HT1080 (cell line): ENCODE measurements at places on chromosomes 12 and 14.

- DNase-seq: no peak
These were observed 1095.2 kb downstream of the FSCB start for GRCh38 chr14:43411841-43412240.

GRCh38 chr12:44875954-44876543 lies at the start of gene NELL2:
TSS of gene NELL2 (minus strand) at chr12:44876315. CDS start at chr12:44875869, 446 bp downstream.
- no peak for DNase-seq

- no peak for DNase-seq
These were observed 636 bp downstream of the DUSP6 start for GRCh38 chr12:89351489-89352241.

DNA sequence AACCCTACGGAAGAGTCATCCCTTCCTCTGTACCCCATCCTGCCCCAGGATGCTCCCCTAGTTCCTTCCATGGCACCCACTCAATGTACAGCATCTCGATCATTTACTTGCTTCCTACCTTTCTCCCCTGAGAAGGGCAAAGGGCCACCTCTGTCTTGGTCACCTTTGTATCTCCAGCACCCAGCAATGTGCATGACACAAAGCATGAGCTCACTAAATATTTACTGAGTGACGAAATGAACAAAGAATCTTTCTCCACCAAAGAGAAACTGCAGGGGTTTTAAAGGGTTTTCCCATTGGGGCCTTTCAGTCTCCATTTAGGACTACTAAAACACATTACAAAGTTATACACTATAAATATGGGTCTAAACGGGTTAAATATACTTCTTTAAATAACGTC lies 30.6 kb downstream of the ATG14 start:
- no peak for DNase-seq

DNA sequence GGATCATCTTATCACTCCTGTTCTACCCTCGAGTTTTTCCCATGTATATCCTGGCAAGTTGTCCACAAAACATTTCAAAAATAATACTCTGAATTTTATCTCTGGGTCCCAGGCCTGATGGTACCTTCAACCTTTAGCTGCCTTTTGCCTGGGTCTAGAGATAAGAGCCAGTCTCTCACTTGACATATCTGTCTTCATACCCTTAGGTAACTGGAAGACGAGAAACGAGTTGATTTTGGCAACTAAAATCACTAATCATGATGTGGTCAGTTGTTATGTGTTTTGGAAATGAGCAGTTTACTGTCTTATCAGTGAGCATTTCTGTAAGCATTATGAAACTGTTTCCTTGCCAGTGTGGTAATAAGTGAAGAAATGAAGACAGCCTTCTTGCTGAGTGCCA lies 6.3 kb downstream of the RNF10 start:
- DNase-seq: no peak

- no peak for DNase-seq
These were observed 78.4 kb upstream of the TSPAN8 start for GRCh38 chr12:71236133-71236660.

- no peak for DNase-seq
These were observed 524.7 kb upstream of the TMEM132C start for GRCh38 chr12:127742231-127742630.

DNA sequence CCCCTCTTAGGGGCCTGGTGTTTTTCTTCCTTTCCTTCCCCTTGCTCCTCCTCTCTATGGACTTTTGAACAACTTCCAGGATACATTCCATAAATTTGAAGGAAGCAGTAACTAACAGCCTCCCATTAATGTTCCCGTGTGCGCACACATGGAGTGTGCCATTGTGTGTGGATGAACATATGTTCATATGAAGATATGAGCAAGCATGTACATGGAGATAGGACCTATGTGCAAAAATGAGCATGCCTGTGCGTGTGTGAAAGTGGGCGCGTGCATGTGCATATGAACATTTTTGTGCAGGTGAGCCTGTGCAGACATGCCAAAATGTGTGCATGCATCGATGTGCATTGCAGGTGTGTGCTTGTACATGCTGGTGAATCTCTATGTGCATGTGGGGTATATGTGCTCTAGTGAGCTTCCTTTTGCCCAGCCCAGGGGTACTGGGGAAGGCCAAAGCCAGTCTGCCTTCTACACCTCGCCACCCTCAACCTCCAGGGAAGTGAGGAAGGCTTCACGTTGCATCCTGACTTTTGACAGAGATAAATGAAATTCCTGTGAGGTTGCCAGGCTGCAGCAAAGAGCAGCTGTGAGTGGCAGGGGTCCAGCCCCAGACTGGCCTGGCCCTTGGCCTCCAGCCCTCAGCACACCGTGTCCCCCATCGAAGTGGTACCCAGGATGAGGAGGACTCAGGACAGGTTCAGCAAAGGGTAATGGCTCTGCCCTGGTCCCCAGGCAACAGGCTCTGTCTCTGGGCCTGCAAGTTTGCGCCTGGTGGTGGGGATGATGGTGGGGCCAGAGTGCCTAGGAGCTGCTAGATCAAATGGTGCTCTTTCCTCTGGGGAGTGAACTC lies 21.1 kb upstream of the PGF start:
- DNase-seq: no peak

- peak; percentile 67 for DNase-seq
These were observed 3.2 kb upstream of the SPTSSA start for GRCh38 chr14:34465069-34465859.

DNA sequence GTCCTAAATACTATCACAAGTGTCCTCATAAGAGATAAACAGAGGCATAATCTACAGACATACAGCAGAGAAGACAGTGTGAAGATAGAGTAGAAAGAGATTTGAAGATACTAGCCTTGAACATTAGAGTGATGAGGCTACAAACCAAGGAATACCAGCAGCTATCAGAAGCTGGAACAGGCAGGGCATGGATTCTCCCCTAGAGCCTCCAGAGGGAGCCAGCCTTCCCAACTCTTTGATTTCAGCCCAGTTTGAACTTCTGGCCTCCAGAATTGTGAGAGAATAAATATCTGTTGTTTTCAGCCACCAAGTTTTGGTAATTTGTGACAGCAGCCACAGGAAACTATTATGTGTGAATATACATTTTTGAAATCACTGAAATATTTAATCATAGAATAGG lies 47.2 kb downstream of the CCDC91 start:
- DNase-seq: no peak

DNA sequence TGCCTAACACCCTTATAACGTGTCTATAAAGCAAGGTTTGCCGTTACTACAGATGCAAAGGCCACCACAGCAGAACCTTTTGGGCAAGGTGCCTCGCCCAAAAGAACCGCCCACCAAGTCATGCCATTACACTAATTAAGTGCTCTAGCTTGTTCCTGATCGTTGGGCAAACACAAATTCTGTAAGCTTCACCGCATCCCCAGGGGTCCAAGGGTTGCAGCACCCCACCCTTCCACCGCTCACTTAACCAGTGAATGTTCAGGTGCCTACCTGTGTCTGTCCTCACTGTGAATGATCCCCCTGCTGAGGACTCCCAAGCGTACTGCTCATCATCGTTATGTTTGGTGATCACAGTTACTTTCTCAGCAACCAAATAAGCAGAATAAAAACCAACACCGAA lies 1.4 kb downstream of the HSP90AA1 start:
- no peak for DNase-seq

GRCh38 chr14:53824061-53824460 lies 132.6 kb downstream of the BMP4 start:
- no peak for DNase-seq

- DNase-seq: no peak
These were observed 20.2 kb downstream of the AKAP6 start for GRCh38 chr14:32349322-32349721.

GRCh38 chr14:40870252-40870651 lies 736.4 kb upstream of the LRFN5 start:
- no peak for DNase-seq

DNA sequence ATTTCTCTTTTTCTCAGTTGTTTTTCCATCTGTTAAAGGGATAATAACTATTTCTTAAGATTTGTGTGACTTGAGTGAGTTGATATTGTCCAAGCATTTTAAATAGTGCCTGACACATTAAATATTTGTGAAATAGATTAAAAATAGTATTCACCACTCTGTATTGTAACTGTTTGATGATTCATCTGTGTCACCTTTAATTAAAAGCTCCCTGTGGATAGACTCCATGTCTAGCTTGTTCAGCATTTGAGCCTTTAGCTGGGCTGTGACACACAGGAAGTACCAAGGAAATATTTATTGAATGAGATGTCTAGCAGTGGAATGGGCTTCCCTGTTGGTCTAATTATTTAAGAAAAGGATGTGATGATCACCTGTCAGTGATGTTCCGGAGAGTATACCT lies 1.8 kb upstream of the GLIPR1L2 start:
- DNase-seq: peak; percentile 77

GRCh38 chr12:43336962-43337555 lies 214.9 kb downstream of the ADAMTS20 start:
- peak; percentile 23 for DNase-seq

DNA sequence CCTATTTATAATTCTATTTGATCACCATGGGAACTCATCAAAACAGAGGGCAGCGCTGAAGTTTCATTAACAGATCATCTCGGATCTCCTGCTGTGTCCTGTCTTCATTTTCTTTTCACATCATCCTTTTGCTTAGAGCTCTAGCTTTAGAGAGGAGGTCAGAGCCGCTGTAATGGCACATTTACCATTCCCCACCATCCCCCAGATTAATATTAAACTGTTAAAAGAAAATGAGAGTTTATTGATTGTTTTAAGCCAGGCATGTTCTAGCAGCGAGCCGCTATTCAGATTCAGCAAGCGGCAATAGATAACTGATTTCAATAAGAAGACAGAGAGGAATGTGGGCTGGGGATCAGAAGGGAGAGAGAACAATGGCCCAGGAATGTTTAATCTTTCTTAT lies 308.8 kb downstream of the EGLN3 start:
- DNase-seq: no peak

DNA sequence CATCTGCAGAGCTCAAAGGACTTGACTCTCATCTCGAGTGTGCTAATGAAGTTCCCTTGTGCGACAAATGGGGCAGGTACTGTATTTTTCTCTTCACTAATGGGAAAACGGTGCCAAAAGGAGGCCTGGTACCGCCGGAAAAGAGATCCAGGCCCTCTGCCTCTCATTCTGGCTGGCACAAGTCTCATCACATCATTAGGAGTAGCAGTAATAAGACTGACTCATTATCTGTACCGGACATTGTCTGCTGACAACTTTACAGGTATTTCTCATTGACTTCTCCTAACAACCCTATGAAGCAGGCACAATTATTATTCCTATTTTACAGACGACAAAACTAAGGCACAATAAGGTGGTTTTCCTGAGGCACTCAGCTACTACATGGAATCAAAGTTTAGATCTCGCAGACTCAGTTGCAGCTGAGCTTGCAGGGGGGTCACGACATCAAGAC lies 668 bp downstream of the APPL2 start:
- peak; percentile 40 for DNase-seq

DNA sequence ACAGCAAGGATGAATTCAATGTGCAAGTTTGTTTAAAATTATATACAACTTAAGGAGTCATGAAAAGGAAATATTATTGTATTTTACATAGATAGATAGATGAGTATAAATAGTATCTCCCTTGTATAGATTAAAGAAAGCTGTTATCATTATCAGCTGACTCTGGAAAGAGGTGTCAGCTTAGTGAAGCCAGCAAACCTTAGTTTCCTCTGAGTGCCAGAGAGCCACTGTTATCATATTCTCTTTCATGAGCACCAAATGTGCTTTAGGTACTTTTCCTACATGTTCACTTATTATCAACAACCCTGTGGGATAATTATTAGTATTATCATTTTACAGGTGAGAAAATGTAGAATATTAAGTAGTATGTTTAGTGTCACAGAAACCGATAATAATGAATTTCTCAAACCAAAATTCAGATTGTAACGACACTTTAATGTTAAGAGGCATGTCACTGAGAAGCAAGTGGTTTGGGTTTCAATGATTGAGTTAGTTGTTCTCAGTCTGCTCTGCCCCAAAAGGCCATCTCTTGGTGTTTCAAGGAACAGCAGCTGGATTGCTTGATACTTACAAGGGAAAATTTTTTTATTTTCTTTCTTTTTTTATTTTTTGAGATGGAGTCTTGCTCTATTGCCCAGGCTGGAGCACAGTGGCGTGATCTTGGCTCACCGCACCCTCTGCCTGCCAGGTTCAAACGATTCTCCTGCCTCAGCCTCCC lies 53.7 kb downstream of the PLEKHA5 start:
- no peak for DNase-seq

DNA sequence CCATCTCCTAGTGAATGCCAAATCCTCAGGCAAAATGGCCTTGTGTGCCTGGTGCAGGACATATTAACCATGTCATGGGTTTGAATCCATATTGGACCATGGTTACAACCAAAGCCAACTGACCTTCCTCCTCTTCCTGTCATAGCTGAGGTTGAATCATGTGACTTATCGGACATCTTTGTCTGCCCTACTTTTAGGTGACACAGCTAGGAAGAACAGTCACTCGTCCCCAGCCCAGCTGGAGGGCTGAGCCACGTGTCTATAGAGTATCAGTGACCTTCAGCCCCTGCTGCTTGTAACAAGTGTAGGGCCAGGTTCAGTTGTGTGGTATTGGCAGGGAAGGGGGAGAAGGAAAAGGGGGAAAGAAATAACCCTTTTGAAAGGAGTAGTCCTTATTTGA lies 225.2 kb downstream of the KTN1 start:
- no peak for DNase-seq

DNA sequence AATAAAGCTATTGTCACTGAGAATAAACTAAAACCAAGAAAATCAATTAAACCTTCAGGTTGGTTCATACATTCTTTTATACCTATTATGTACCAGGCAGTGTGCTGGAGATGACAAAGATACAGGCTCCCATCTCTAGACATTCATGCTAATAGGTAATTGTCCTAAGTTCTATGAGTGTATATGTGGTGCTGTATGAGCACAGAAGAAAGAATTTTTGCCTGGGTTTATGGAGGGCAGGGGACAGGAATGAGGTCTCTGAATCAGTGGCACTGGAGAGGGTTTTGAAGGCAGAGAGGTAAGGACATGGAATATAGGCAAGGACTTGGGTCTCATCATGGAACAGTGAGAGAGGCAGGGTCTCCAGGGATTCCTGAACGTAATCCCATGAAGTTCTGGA lies 38.7 kb downstream of the MAP1LC3B2 start:
- no peak for DNase-seq

GRCh38 chr12:42172441-42173210 lies 28.0 kb upstream of the GXYLT1 start:
- DNase-seq: no peak

DNA sequence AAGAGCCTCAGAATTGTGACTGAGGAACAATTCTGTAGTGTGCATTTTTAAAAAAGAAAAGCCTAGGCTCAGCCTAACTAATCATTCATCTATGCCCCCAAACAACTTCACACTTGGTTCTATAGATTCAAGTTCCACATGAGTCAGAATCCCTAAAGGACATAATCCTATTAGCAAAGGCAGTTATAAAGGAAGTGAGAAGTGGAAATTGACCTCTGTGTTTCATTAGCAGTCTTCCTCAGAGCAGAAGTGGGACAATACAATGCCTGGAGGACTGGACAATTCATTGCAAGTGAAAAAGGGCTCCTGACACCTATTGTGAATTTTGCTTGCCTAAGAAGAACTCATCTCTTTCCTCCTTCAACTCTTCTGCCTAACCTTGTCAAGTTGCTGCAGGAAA lies 222.3 kb downstream of the PTPRO start:
- no peak for DNase-seq

DNA sequence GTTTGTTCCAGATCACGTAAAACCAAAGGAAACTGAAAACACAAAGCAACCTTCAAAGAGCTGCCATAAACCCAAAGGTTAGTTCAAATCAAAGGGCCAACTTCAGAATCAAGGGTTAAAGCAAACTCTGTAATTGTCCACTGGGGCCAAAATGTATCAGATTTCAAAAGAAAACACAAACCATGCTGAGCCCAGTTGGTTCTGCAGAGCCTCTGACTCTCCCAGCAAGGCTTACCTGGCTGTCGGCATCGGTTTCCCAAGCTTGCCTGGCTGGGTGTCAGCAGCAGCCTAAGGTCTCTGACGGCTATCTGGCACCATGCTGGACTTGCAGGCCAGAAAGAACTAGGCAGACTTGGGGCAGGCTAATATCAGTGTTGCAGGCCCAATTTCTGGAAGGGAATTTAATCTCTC lies 125.3 kb downstream of the DAD1 start:
- DNase-seq: no peak
